ENCODE measurements at places on chromosomes 12 and 14. TPM values are rescaled to one million over a fixed set of nuclear protein-coding genes. Genes with fewer than 3 reads are reported as not detected.

Gene PROX2
- not detected for polyA plus RNA-seq

Gene MYO1H
- not detected for polyA plus RNA-seq

Gene MEG3
- polyA plus RNA-seq, result 7.7 TPM

Gene LGR5
- polyA plus RNA-seq, result not detected

Gene SLC2A3
- polyA plus RNA-seq, result 6.3 TPM

Gene GTF2A1
- 4.6 TPM for polyA plus RNA-seq

Gene NUDT14
- polyA plus RNA-seq, result 44.3 TPM

Gene ABCC9
- polyA plus RNA-seq, result not detected

Gene KRT8
- polyA plus RNA-seq, result 720 TPM

Gene GPX2
- 10.0 TPM for polyA plus RNA-seq

Gene ASB2
- not detected for polyA plus RNA-seq

Gene ACSM4
- not detected for polyA plus RNA-seq

Gene CTSG
- not detected for polyA plus RNA-seq

Gene RIMKLB
- 12.5 TPM for polyA plus RNA-seq

Gene ITGB7
- 0.15 TPM for polyA plus RNA-seq

Gene MBIP
- 9.2 TPM for polyA plus RNA-seq

Gene GYS2
- not detected for polyA plus RNA-seq

Gene ETFBKMT
- polyA plus RNA-seq, result 0.94 TPM

Gene OVCH1
- polyA plus RNA-seq, result not detected

Gene NPAS3
- not detected for polyA plus RNA-seq

Gene FAIM2
- polyA plus RNA-seq, result not detected

Gene AICDA
- not detected for polyA plus RNA-seq

Gene KRT79
- not detected for polyA plus RNA-seq

Gene PTHLH
- polyA plus RNA-seq, result 215 TPM

Gene UNC79
- polyA plus RNA-seq, result under 0.01 TPM
